Effector memory CD4-positive, alpha-beta T cell (primary cell): ENCODE measurements at places on chromosomes 2 and 18.

GRCh38 chr2:178700922-178701342, 106.3 kb downstream of the TTN start:
- no peak for DNase-seq

- no peak for DNase-seq
Measured at GRCh38 chr18:60502591-60502990, 130.0 kb upstream of the MC4R start.

GRCh38 chr18:38957736-38958135, 1392.1 kb upstream of the CELF4 start:
- DNase-seq = no peak

DNA sequence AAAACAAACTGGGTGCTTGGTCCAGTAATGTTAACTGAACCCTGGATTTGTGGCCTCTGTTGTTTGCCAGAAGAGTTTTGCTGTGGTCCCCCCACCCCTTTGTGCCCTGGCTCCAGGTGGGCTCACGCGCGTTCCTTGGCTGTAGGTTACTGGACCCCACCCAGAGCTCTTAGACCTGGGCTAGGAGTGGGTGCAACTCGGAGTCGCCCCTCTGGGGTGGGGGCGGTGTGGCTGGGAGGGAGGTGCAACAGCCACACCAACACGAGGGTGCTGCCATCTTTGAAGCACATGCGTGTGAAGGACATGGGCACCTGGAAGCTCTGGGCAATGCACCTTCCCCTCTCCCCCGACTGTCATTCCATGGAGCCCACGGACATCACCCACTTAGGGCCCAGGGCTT, 92.7 kb downstream of the USP40 start:
- DNase-seq = no peak

DNA sequence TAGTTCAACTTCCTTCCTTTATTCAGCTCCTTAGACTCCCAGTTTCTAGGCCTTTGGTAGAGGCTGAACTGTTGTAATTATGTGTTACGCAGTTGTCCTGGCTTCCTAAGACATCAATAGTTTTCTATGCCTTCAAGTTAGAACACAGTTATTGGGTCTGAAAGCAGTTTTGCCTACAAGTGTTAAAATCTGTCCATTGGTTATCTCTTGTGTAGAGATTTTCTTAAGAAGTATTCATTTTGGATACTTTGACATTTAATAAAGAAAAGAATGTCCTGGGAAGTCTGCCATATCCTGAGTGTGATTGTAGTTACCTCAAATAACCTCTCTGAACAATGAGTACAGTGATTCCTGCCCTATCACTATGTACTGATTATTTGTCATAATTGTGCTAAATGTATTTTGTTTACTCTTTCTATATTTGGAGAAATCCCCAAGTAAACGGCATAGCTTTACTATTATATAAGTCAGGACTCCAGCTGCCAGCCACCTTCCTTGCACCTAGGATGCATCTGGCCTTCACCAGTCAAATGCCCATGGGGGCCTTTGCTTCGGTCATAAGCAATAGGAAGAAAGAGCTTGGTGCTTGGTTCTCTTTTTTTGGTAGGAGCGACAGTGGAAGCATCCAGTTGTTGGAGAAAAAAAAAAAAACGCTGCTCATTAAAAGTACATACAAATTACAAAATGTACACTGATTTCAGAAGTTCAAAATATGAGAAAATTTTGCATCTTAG, 449.5 kb upstream of the PKDCC start:
- no peak for DNase-seq

DNA sequence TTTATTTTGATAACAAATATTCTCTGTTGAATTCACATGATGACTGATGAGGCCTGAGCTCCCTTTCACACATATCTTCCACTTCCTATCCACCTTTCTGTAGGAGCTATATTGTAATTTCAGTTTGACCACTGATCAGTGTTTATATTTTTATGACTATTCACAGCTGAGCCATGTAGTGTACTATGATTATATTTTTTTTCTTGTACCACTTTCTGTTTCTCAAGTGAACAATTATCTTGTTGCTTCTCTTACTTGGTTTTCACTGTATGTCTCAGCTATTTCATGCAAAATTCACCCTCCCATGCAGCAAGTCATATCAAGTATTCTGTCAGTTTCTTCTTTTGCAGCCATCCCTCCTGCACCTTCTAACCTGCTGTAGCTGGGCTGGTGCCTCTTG, 78.4 kb downstream of the TMEM247 start:
- no peak for DNase-seq

GRCh38 chr2:207802650-207803049, 32.9 kb upstream of the FZD5 start:
- no peak for DNase-seq

- no peak for DNase-seq
Measured at GRCh38 chr2:195304310-195304709, 352.7 kb upstream of the SLC39A10 start.

DNA sequence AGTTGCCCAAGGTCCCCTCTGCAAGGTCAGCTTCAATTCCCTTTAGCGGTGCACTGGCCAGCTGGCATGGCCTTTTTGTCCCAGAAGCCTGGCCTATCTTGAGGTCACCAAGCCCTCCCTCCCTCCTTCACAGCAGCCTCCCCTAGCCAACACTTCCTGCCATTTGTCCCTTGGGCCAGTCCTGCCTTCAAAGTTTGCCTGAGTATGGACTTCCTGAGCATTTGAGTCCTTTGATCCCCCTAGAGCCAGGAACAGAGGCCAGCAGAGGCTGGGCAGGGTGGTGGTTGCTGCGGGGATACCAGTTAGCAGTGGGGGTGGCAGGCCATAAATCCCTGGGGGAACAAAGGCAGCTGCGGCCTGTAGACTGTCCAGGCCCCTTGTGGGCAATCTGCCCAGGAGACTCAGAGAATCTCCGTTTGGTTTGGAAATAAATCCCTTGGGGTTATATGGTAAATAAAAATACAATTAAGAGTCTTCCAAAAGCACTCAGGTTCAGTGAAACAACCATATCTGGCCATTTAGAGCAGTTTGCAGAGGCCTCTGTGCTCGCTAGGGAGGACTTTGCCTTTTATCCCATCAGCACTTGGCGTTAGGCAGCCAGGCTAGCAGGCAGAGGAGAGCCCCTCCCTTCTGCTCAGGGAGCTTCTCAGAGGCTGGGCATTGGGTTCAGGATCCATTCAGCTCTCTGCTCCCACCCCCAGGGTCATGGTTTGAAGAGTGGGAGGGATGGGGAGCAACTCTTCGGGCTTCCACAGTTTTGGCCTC, 3.1 kb upstream of the HES6 start:
- no peak for DNase-seq

- DNase-seq = no peak
Measured at GRCh38 chr2:241019441-241020139, 21.2 kb downstream of the SNED1 start.

DNA sequence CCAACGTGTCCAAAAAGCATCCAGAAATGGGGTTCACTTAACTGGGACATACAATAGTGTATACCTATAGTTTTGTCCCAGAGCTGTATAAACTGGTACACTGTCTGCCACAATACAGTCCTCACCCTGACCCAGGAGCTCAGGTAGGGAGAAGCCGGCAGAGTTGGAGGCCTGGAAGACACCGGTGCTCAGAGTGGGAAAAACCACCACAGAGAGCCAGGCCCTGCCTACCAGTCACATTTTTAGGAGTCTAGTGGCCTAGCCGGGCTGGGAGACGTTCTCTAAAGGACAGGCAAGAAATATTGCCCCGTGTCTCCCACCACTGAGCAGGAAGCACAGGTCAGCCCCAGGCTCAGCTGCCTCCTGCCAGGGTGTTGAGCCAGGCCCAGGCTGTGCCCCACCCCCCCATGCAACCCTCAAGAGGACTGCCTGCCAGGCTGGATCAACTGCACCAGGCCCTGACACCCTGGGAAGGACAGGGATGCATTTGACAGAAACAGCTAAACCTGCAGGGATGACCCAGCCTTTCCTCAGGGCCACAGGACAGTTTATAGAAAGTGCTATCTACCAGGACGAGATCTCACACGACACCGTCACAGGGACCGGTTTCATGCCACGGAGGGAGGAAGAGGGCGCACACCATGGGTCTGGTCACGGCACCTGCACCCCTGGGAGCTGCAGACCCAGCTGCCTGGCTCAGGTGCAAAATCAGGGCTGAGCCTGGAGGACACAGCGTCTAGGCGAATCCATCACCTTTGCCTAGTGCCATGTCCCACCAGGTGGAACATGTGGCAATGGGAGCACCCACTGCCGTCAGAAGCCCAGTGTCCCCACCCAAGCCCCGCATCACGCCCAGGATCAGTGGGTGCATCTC, 89.9 kb downstream of the TMEM18 start:
- no peak for DNase-seq
